ENCODE measurements at places on chromosomes 5 and 9. TPM values are rescaled to one million over a fixed set of nuclear protein-coding genes. Genes with fewer than 3 reads are reported as not detected.
A peak's percentile ranks its signal among the peaks of the same experiment; 100 is the strongest.

GRCh38 chr9:96423985-96424336, 5.8 kb upstream of the ZNF367 start:
- H3K27ac ChIP-seq: peak overlapping the region; percentile 41
- H3K4me1 ChIP-seq: peaks cover 26% of the 10 kb centered on the region
- no peaks in the 10 kb centered on the region for H3K27me3 ChIP-seq
- DNase-seq: no peak
- H3K36me3 ChIP-seq: no peaks in the 10 kb centered on the region

SEMA6A gene
- 0.42 TPM for total RNA-seq

- no peak overlapping the region for H3K27ac ChIP-seq
- no peaks in the 10 kb centered on the region for H3K36me3 ChIP-seq
- peaks cover 21% of the 10 kb centered on the region for H3K27me3 ChIP-seq
- no peak overlapping the region for H3K4me3 ChIP-seq
These were observed 203.1 kb downstream of the FSTL4 start for GRCh38 chr5:133409210-133409674.

- H3K36me3 ChIP-seq: no peaks in the 10 kb centered on the region
- H3K27me3 ChIP-seq: no peaks in the 10 kb centered on the region
These were observed 499.7 kb downstream of the PDE4D start for GRCh38 chr5:59393585-59394420.

- H3K36me3 ChIP-seq: no peaks in the 10 kb centered on the region
- H3K27ac ChIP-seq: no peak overlapping the region
- no peak for DNase-seq
- no peaks in the 10 kb centered on the region for H3K27me3 ChIP-seq
- peaks cover 7% of the 10 kb centered on the region for H3K4me1 ChIP-seq
These were observed 23.5 kb downstream of the MAPKAP1 start for GRCh38 chr9:125683486-125683885.

PCDHGA12 gene
- 0.13 TPM for total RNA-seq

DNA sequence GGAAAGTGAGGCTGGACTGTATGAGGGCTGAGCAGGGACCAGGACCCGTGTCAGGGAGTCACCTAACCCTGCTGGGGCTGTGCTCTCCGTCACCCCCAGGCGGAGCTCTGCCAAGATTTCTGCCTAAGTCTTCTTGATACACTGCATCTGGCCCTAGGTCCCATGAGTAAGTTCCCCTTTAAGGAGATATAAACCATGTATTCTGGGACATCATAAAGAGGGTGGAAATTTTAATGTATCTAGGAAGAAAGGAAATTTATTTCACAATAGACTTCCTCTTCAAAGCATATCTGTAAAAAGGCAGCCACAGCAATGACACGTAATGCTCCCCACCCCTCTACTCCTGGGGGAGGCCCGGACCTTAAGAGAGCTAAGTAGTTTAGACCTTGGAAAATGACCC, 183.4 kb downstream of the FBXL7 start:
- no peak overlapping the region for H3K4me3 ChIP-seq
- no peaks in the 10 kb centered on the region for H3K36me3 ChIP-seq
- no peak for DNase-seq
- no peak overlapping the region for H3K27ac ChIP-seq
- no peaks in the 10 kb centered on the region for H3K27me3 ChIP-seq

CDH10 gene
- not detected for total RNA-seq

ANKRD55 gene
- 3.6 TPM for total RNA-seq

DNA sequence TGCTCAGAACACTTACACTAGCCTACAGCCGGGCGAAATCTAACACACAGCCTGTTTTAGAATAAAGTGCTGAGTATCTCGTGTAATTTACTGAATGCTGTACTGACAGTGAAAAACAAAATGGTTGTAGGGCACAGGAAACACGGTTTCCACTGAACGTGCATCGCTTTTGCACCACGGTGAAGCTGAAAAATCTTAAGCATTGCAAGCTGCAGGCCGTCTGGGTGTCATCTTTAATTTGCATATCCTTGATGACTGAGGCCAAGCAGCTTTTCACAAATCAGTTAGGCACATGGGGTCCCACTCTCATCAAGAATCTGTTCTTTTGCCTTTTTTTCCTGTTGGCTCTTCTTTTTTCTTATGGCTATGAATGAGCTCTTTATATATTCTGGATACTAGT, 58.2 kb downstream of the CAMSAP1 start:
- H3K36me3 ChIP-seq: peaks cover 41% of the 10 kb centered on the region
- H3K27me3 ChIP-seq: no peaks in the 10 kb centered on the region
- no peak for DNase-seq
- H3K27ac ChIP-seq: no peak overlapping the region
- no peak overlapping the region for H3K4me3 ChIP-seq

DNA sequence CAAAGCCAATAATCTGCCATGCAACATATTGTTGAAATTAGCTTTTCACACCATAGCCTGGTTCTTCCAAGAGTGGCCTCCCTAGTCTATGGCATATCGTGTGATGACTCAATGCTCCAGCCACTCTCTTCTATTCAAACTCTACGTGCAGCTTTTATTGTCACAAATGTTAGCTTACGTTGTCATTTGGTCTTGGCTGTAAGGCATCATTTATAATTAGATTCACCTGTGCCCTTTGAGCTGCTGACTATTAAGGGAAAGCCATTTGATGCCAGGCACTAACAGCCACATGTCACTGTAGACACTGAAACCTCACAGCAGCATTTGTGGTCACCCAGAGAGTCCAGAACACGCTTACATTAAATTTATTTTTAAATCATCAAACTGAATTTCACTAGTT, 66.8 kb downstream of the APBA1 start:
- H3K4me1 ChIP-seq: no peaks in the 10 kb centered on the region
- no peak overlapping the region for H3K4me3 ChIP-seq
- H3K27ac ChIP-seq: no peak overlapping the region
- H3K27me3 ChIP-seq: no peaks in the 10 kb centered on the region

All from K562 (cell line).